T follicular helper cell (primary cell): ENCODE measurements at places on chromosomes 1 and 21.

DNA sequence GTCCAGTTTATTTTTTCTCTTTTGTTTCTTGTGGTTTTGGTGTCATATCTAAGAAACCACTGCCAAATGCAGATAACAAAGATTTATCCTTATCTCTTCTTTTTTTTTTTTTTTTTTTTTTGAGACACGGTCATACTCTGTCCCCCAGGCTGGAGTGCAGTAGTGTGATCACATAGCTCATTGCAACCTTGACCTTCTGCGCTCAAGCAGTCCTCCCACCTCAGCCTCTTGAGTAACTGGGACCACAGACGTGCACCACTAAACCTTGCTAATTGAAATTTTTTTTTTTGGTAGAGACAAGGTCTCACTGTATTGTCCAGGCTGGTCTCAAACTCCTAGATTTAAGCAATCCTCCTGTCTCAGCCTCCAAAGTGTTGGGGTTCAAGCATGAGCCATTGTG is 8.9 kb downstream of the SLC66A1 start:
- DNase-seq = no peak

DNA sequence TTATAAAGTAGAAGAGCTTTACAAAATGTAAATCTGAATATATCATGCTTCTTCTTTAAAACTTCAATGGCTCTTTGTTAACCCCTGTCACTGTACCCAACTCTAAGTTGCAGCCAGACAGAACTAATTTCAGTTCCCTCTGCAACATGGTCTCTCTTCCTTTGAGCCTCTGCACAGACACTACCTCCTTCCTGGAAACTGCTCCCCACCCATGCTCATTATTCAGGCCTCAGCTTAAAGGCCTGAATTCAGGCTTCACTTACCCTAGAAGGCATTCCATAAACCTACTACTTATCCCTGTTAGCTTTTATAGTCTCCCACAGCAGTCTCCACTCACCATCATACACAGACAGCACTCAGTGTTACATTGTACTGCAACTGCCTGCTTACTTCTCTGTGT is 2.6 kb upstream of the EEIG2 start:
- DNase-seq = no peak

DNA sequence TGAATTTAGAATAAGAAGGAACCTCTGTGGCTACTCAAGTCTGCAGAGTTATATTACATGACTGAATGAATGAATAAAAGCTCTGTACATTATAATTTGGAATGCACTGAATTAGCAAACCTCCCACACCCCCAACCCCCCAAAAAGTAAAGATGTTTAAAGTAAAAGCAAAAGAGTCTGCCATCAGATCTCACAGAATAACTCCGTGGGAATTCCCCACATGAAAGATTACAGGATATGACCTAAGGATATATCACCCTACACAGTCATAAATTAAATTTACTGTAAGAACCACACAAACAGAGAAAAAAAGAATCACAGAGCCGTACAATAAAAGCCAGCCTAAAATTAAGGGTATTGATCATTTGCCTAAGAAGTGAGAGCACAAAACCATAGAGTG is 587.3 kb downstream of the PTPRC start:
- DNase-seq = no peak

DNA sequence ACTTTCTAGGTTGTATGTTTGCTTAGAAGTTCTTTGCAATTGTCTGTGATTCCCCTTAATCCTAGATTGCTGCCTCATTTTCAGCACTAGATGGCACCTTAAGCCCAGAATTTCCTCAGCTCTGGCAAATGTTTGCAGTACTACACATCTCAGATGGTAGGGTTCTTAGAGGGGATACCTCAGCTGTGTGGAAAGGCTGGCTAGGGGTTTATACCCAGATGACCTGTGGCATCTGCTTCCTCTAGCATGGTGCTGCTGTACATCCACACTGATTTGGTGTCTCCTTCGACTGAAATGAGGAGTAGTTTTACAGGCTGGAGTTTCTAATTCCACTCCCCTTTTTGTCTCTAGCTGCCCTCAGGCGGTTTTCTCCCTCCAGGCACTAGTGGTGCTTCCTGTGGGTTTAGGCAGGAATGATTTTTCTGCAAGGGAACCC is 23.5 kb downstream of the ASB17 start:
- DNase-seq = no peak

GRCh38 chr1:55275151-55275748 is 60.1 kb upstream of the USP24 start:
- DNase-seq = no peak

GRCh38 chr21:36707763-36708285 is 8.9 kb downstream of the SIM2 start:
- no peak for DNase-seq

DNA sequence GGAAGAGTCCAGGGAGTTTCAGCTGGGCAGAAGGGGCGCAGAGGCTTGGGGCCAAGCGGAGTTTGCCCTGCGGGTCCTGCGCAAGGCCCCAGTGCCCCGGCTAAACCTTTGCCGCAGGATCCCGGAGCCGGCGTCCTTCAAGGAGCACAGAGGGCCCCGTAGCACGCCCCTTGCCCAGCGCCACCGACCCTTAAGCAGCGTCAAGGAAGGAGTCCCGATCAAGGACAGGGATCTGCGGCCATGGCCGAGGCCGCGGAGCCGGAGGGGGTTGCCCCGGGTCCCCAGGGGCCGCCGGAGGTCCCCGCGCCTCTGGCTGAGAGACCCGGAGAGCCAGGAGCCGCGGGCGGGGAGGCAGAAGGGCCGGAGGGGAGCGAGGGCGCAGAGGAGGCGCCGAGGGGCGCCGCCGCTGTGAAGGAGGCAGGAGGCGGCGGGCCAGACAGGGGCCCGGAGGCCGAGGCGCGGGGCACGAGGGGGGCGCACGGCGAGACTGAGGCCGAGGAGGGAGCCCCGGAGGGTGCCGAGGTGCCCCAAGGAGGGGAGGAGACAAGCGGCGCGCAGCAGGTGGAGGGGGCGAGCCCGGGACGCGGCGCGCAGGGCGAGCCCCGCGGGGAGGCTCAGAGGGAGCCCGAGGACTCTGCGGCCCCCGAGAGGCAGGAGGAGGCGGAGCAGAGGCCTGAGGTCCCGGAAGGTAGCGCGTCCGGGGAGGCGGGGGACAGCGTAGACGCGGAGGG is 520 bp downstream of the CLIC6 start:
- no peak for DNase-seq

- no peak for DNase-seq
These were observed 23.3 kb downstream of the CTH start for GRCh38 chr1:70434253-70434859.

- no peak for DNase-seq
These were observed 14.2 kb upstream of the ACKR1 start for GRCh38 chr1:159190441-159190840.

DNA sequence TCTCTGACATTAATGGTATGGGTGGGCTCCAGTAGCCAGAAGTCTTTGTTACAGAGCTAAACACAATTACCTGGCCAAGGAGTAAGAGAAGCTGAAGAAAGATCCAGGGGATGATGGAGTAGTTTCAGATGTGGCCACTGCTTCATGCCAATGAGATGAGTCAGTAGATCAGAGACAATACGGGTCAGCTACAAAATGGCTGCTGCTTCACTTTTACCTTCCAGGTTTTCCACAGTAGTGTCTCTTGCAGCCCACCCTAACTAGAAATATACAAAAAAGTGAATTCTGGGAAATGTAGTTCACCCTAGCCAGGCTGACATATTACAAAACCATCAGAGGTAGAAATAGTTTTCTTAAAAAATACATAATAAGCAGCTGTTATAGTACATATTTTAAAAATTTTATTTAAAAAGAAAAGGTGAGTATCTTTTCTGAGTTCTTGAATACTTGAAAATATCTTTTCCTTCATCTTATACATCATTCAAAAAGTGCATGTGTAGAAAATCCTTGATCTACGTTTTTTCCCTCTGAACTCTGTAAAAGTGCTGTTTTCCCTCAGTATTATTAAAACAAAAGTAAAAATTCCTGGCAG is 36.1 kb downstream of the LRIF1 start:
- DNase-seq = no peak
